ENCODE measurements at places on chromosomes 13 and 19. TPM values are rescaled to one million over a fixed set of nuclear protein-coding genes. Genes with fewer than 3 reads are reported as not detected.

PNMA8A gene
- total RNA-seq = 12.4 TPM

SERP2 gene
- 3.4 TPM for total RNA-seq

PSG7 gene
- not detected for total RNA-seq

SOX1 gene
- total RNA-seq = not detected

ZNF544 gene
- 26.2 TPM for total RNA-seq

CACNA1A gene
- 3.6 TPM for total RNA-seq

ZSCAN18 gene
- total RNA-seq = 62.7 TPM

LRRC63 gene
- total RNA-seq = not detected

NR1H2 gene
- 82.6 TPM for total RNA-seq

MTUS2 gene
- 12.1 TPM for total RNA-seq

ACP5 gene
- total RNA-seq = 12.6 TPM

F10 gene
- total RNA-seq = 38.4 TPM

APC2 gene
- 0.26 TPM for total RNA-seq

- DNase-seq = no peak
Observed at GRCh38 chr19:37930416-37930815, 23.4 kb downstream of the SIPA1L3 start.

- no peak for DNase-seq
Observed at GRCh38 chr19:47377208-47377701, 28.1 kb downstream of the DHX34 start.

GRCh38 chr13:43058318-43058674 lies 34.9 kb downstream of the DNAJC15 start:
- no peak for DNase-seq

DNA sequence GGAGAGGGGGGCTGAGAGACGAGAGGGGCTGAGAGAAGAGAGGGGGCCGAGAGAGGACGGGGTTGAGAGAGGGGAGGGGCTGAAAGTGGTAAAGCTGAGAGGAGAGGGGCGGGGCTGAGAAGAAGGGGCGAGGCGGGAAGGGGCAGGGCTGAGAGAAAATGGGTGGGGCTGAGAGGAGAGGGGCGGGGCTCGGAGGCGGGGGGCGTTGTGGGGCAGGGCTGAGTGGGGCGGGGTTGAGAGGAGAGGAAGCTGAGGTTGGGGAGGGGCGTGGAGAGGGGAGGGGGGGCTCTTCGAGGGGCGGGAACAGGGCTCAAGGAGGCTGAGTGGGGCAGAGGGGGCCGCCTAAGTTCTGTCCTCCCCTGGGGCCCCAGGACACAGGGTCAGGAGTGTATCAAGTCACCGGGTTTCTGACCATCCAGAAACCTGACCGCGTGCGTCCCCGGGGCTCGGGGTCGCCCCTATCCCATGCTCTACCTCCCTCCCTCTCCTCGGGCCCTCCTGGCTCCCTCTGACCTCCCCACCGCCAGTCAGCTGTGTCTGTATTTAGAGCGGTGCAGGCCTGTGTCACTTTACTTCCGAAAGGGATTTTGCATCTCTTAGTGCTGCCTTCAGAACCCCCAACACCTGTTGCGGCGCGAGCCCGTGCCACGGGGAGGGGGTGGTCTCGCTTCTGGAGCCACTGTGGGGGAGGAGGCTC lies 38.6 kb upstream of the SEMA6B start:
- DNase-seq = peak; percentile 61

DNA sequence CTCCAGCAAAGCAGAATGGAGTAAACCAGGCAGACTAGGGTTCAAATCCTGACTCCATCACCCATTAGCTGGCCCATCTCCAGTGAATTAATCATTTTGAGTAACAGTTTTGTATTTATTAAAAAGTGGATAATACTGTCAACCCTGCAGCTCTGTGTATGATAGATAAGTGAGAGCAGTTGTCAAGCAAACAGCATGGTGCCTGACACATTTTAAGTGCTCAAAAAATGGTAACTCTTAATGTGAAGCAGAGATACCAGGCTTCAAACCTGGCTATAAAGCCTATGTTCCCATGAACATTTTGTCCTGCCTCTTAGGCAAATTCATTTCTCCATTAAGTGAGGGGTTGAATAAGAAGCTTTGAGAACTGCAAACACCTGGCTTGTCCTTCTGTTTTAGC lies 409.6 kb downstream of the TBC1D4 start:
- no peak for DNase-seq

GRCh38 chr19:51065221-51065960 lies 499 bp upstream of the KLK13 start:
- no peak for DNase-seq

DNA sequence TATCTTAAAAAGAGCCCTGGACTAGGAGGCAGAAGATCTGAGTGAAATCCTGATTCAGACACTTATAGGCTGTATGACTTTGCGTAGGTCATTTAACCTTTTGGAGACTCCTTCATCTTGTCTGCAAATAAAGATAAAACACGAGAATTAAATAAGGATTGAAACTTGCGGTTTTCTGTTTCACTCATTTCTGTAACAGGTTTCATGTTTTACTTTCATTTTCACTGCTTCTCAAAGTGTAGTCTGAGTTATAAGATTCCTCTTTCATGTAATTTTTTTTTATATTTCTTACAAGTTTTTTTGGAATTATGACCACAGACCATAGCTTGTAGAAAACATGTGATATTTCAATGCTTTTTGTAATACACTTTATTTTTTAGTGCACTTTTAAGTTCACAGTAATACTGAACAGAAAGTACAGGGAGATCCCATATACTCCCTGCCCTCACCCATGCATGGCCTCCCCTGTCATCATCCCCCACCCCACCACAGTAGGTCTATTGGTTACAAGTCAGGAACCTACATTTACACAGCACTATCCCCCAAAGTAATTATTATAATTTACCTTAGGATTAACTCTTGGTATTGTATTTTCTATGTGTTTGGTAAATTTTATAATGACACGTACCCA lies 174.6 kb downstream of the ITGBL1 start:
- DNase-seq = no peak

DNA sequence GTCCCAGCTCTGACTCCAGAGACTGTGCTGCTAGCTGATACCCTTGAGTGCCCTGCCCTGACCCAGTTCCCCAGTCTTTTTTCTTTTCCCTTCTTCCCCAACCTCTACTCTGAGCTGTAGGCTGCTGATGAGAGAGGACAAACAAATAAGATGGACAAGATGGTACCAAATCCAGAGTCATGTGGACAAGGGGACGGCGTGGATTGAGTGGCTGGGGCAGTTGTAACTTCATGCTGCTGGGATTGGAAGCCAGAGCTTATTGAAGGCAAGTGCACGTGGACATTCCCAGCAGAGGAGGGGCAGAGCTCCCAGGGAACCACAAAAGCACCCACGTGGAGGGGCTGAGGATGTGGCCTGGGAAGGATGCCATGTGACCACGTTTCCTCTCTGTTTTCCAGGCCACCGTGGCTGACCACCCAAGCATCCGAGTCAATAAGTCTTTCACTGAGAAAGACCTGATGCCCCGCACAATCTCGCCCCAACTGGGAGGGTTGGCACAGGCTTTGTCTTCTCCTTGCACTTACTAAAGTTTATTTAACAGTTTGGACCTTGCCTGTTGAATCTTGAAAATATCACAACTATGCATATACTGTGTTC lies 323.3 kb upstream of the ZNF507 start:
- no peak for DNase-seq

DNA sequence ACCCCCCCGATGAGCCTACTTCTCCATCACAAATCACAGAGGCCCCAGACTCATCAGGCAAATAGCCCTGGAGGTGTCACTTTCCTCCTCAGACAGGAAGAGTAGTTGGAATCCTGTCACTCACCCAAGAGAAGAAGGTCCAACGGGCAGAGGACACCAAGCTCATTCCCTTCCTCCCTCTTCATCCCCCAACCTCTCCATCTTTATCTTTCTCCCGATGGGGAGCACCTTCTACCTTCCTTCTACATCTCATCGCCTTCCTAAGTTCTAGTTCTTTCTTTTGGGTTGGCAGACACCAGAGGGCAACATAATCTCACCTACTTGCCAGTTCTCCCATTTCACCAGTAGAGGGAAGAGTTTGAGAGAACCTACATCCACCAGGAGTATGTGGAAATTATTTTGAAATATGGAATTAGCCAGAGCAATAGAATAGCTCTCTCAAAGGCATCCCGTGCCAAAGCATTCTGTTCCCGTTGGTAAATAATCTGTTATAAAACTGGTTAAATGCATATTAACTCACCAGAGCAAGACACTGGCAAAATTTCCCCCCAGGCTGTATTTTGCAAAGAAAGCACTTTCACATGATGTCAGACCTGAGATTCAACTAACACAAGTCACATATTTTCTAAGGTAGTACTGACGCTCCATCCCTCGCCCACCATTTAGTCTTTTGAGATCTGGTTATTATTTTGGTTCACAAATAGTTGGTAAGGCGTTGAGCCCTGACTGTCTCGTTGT lies 55.0 kb downstream of the ZIC5 start:
- no peak for DNase-seq

- no peak for DNase-seq
Observed at GRCh38 chr19:8504171-8504570, 1.7 kb upstream of the PRAM1 start.

GRCh38 chr13:44271031-44271455 lies 102.6 kb upstream of the SERP2 start:
- DNase-seq = no peak

DNA sequence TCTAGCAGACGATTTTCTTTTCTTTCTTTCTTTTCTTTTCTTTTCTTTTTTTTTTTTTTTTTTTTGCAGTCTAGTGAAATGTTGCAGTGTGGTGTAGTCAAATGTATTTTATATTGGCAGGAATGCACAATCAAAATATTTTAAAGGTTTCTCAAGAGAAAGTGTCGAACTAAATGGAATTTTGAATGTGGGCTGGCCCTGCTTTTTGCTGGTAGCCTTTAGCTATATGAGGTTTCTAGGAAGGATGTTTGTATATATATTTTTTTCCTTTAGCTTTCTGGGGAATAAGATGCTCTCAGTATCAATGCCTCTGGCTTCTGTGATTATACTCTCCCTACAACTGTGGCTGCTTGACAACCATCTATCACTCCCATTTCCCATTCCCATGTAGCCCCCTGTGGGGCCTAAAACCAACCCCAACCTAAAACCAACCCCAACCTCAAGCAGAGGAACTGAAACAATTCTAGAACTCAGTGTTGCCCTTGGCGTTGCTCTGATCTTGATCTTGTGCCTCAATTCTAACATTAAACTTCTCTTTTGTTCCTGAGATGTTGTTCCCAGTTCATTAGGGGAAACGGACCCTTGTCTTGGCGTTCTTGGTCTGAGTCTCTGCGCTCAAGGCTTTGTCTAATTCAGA lies 27.1 kb downstream of the CYSLTR2 start:
- DNase-seq = no peak

GRCh38 chr19:5042556-5042955 lies 73.6 kb downstream of the KDM4B start:
- no peak for DNase-seq

- DNase-seq = no peak
Observed at GRCh38 chr13:83499286-83499685, 383.0 kb downstream of the SLITRK1 start.

DNA sequence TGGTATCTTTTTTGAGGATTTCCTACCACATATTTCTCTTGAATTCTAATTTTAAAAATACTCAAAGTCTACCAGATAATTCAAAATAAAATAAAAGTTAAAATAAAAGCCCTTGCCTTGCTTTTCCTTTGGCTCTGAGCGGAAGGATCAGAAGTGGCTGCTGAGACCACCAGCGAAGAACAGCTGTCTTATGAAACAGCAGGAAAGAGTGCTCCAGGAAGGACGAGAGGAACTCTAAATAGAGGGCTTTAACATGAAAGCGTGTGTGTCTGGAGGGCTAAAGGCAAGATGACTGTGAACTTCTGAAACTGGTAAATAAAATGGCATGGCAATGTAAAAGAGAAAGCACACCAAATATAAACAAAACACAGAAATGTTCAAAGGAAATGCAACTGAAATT lies 521.5 kb upstream of the SPRY2 start:
- DNase-seq = no peak

DNA sequence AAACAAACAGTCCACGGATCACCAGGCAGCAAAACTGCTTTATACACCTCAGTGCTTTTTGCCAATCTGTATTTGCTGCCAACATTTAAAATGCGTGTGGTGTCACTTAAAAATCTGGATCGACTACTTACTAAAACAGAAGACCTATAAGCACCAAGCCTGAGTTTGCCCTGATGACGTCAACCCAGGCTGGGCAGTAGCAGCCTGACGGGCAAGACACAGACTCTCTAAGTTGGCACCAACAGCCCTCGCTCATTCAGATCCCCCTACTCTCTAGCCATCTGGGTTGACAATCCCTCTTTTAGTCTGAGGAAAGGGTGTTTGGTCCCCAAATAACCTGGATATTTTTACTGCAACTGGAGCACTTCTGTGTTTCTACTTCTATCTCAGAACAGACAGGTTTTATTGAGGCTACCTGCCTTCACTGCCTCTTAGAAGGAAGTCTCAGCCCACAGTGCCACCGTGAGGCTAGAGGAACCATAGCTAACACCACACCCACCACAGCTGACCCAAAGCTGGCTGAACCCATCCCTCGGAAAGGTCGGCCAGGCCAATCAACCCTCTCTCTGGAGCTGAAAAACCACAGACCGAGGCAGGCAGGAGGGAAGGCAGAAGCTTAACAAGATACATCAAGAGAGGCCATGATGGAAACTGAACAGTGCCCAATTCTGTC lies 6.9 kb downstream of the SUGP2 start:
- DNase-seq = no peak

DNA sequence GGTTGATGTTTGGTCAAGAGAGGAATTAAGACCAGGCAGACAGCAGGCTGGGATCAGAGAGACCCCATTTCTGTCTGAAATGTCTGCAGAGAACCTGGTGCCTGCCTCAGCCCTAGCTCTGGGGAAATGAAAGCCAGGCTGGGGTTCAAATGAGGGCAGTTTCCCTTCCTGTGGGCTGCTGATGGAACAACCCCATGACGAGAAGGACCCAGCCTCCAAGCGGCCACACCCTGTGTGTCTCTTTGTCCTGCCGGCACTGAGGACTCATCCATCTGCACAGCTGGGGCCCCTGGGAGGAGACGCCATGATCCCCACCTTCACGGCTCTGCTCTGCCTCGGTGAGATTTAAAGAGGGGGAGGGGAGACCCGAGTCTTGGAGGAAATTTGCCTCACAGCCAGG lies at the start of gene LILRB4:
TSS of gene LILRB4 (plus strand) at position 256 of the 400 bp plus-strand sequence. CDS start at position 305, 49 bp downstream.
- DNase-seq = peak; percentile 81

GRCh38 chr19:294946-295686 lies 3.9 kb upstream of the PLPP2 start:
- no peak for DNase-seq

DNA sequence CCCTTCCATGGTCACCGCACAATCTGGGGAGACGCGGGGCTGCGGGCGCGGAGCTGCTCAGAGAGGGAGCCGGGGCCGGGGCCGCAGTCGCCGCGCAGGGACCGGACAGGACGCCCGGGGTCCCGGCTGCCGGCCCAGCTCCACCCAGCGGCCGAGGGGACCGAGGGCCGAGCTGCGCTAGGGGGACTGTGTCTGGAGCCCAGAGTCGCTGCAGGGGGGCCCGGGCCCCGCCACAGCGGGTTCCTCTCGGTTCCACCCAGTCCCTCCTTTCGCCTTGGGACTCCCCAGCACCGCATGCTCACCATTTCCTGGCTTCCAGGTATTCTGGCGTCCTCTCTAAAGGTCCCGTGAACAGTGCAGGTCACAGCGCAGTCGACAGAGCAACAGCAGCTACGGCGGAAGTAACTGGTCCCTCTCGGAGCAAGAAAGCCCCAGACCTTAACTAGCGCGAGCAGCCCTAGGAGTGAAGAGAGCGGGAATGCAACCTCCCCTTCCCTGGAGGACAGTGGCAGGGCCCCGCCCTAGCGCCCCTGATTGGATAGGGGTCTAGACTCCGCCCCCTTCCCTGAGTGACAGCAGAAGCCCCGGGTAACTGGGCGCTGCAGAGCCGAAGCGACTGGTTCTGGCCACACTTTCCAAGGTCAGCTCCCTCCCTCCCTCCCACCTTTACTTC lies at the start of gene ZNF878:
TSS of gene ZNF878 (minus strand) at position 465 of the 673 bp plus-strand sequence. CDS start at position 305, 160 bp downstream.
- DNase-seq = peak; percentile 95

- DNase-seq = no peak
Observed at GRCh38 chr19:1285737-1286360, at the start of gene EFNA2. Gene EFNA2, plus strand, starts transcription at chr19:1285873. Its CDS starts 296 bp downstream, at chr19:1286169.

GRCh38 chr13:73987618-73988017 lies 146.6 kb downstream of the KLF12 start:
- no peak for DNase-seq
